ENCODE measurements at places on chromosomes 12 and 14.

- no peak for DNase-seq
Observed at GRCh38 chr14:64676410-64677008, 27.7 kb upstream of the PLEKHG3 start.

- no peak for DNase-seq
Observed at GRCh38 chr14:102824832-102825231, 47.6 kb downstream of the TRAF3 start.

DNA sequence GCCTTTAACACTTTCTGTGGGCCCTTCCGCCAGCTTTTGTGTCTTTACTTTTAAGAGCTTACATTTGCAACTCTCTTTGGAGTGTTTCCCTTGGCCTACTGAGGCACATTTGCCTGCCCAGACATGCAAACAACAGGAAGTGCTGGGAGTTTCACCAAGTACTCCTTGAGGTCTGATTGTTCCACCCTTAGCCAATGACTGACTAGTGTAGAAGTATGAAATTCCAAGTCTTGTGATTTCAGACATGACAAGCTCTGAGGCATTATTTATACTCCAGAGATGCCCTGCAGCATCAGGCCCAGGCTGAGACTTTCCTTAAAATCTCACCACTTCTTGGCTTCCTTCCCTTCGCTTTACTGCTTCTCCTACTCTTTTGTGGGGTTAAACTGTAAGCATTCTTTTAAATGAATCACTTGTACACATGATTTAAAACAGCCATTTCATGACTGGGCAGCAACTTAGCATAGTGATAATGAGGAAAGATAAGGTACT is 174.1 kb downstream of the SLC6A15 start:
- DNase-seq = no peak

DNA sequence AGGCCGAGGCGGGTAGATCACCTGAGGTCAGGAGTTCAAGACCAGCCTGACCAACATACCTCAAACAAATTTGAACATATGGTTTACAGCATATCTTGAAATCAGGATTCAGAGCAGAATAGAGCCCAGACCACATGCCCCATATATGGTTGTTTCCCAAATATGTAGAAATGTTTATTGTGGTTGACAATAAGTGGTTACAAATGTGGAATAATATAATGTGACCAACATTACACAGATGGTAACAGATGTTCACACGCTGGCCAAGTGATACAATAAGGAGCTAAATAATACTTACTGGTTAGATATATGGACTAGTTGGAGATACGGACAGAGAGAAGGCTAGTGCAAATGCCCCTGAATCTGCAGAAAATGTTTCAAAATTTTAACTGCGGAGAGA is 85.3 kb downstream of the MAPKAPK5 start:
- DNase-seq = no peak

- DNase-seq = no peak
Observed at GRCh38 chr12:125503128-125503527, 437.9 kb downstream of the AACS start.

DNA sequence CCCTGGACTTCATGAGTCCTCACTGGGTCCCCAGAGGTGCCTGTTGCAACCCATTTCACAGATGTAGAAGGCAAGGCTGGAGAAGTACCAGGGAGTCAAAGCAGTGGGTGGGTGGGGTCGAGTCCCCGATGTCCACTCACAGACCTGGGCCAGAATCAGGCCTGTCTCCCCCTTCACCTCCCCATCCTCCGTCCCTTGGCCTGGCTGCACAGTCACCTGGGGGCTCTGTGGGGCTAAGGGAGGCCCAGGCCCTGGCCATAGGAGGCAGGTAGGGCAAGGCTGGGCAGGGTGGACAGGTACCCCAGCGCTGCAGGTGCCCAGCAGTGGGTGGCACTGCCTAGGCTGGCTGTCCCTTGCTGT is 29.5 kb downstream of the RTL1 start:
- DNase-seq = no peak

DNA sequence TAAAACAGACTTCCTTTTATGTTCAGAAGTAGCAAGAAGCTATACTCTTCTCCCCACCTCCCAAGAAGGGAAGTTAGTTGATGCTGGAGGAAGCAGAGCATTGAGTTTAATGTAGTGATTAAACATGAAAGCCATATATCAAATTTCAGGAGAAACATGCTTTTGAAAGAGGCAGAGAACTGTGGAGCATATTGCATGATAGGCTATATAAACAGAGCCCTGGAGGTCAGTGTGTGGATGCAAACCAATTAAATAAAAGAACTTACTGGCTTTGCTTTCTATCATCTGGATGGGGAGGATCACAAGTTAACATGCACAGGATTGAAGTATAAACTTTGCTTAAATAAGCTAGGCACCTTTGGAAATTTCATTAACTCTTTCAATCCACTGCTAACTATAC is 94.1 kb downstream of the MSRB3 start:
- no peak for DNase-seq

DNA sequence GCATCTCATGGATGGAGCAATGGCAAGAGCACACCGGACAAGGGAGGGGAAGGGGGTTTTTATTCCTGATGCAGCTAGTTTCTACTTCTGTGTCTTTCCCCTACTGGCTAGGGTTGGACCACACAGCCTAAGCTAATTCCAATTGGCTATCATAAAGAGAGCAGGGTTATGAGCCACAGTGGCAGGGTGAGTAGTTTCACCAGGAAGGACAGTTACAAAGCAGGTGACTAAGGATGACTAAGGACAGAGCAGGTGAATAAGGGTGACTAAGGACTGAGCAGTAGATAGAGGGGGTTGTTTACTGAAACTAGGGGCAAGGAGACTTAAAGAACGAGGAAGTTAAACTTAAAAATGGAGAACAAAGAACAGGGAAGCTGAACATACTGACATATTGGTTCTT is 321.4 kb upstream of the SEL1L start:
- DNase-seq = no peak

DNA sequence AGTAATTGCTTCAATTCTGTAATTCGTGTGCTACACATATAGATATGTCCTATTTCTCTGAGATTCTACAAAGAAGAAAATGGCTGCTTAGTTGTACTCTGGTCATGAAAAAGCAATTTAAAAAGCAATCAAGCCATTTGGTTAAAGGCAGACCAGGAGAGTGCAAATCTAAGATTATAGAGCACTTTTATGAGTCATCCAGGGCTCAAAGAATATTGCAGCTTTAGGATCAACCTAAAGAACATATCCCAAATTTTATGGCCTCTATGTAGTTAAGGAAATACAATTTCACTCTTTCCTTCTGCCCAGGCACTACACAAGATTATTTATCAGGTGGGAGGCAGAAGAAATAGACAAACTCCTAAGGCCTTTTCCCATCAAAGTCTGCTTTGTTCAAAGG is 332.8 kb downstream of the SEC23A start:
- DNase-seq = no peak

DNA sequence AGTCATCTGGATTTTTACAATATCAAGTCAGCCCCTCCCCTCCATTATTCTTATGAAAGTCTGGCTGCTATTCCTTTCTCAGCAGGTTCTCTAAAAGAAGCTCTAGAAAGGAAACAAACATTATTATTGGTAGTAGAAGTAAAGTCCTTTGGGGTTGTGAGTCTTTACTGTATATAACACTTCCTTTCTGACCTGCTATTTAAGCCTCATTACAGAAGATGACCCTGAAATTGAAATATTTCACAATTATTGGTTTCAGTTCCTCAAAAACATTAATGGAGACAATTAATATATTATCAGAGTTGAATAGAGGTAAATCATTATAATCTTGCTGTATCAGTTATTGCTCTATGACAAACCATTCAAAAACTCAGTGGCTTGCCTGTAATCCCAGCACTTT is 19.3 kb downstream of the PLEKHA5 start:
- no peak for DNase-seq

GRCh38 chr14:75339059-75339458 is 60.4 kb downstream of the FOS start:
- DNase-seq = no peak

- no peak for DNase-seq
Observed at GRCh38 chr12:97936165-97936564, 473.6 kb downstream of the RMST start.

DNA sequence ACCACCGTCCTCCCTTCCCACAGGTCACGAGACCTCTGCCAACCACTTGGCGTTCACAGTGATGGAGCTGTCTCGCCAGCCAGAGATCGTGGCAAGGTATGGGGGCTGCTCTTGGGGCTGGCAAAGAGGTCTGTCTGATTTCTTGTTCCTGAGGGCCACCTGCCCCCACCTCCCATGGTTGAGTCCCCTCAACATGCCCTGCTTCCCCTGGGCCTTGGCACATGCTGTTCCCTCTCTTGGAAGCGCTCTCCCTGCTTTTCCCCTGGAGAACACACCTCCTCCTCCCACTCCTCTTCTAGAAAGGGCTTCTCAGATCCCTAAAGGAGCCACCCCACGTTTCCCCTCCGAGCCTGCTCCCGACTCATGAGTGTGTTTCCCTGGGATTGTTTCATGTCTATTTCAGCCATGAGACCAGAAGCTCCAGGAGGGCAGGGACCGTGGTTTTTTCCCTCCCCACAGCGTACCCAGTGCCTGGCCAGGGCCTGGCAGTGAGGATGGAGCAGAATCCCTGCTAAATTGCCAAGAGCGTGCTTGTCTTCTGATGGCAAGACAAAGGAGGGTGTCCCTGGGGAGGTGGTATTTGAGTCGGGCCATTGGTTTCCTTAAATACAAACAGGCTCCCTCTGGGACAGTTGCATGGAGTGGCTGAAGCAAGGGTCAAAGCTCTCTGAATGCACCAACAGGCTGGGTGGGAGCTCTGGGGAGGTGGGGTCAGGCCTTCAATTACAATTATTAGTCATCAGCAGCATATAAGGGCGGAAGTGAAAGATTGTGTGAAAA is 34.1 kb downstream of the CYP46A1 start:
- no peak for DNase-seq

GRCh38 chr14:98489115-98489514 is 782.9 kb downstream of the BCL11B start:
- DNase-seq = no peak

- peak; percentile 70 for DNase-seq
Observed at GRCh38 chr12:452667-453210, 7.0 kb upstream of the B4GALNT3 start.

- DNase-seq = no peak
Observed at GRCh38 chr12:12946686-12947355, 5.1 kb downstream of the GPRC5D start.

DNA sequence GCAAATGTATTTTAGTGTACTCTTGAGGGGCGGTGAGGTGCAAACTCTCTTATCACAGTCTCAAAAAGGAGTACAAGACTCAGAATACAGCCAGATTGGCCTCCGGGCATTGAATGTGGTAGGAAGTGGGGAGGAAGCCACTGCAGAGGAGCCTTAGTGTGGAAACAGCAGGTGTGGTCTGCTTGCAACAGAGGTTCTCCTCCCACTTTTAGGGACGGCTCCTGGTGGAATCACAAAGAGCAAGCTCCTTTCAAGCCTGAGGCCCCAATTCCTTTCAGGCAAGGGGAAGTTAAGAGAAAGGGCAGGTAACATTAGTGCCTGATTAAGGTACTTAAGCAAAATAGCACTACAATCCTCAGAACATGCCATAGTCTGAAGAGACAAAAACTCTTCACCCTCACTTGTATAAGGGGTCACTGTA is 23.7 kb upstream of the SLC2A3 start:
- DNase-seq = no peak

DNA sequence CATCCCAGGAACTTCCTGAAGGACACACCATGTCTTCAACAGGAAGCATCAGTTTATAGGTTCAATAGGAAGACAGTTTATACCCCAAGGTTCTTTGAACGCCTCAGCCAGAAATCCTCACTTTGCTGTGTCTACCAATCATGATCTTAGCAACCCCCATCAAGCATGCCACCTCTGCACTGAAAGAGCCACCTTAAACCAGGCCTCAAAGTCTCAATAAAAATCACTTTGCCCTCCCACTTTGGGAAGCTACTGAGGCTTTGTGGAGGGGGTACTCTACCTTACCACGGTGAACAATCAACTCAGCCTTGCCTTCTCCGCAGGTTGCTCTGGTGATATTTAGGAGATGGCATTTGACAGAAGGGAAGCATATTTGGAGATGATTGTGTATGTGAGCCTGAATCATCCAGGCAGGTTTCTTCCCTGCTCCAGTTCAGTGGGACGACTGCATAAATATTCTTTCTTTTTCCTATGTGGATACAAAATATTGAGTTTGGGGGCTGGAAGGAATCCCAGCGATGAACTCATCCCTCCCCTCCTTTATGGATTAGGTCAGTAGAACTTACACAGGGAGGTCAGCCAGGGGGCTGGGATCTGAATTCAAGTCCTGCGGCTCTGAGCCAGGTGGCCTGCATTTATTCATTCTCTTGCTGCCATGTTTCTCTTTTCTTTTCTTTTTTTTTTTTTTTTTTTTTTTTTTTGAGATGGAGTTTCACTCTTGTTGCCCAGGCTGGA is 42.8 kb upstream of the VASH1 start:
- no peak for DNase-seq

DNA sequence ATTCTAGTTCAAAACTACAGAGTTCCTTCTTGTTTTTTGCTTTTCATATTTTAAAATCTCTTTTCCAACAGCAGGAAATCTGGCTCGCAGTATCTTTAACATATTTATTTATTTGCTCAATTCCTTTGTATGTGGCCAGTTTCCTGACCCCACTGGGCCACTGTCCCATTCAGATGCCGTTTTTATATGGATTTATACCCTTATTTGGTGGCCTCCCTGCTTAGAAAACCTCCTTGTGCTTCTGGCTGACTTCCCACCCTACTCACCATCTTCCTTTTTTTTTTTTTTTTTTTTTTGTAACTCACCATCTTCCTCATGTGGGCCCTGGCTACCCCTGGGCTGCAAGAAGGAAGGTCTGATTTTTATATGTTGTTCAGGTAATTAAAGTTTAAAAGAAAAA is 53.9 kb downstream of the TTLL5 start:
- no peak for DNase-seq

DNA sequence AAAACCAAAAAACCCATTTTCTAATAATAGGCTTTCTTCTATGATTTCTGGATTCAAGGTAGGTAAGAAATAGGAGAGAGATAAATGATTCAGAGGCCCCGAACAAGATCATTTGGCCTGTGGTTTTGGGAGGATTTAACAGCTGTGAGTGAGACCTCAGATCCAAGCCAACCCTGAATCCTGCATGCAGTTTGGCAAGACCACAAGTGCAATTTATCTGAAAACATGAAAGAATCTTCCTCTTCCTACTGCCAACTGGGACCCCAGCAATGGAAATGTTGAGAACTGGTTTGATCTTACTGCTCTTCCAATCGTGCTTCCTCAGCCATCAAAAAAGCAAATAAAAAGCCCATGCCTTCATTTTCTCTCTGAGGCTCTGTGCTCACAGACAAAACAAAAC is 519.7 kb upstream of the TBX3 start:
- DNase-seq = no peak

- no peak for DNase-seq
Observed at GRCh38 chr14:46091819-46092218, 559.8 kb downstream of the RPL10L start.

DNA sequence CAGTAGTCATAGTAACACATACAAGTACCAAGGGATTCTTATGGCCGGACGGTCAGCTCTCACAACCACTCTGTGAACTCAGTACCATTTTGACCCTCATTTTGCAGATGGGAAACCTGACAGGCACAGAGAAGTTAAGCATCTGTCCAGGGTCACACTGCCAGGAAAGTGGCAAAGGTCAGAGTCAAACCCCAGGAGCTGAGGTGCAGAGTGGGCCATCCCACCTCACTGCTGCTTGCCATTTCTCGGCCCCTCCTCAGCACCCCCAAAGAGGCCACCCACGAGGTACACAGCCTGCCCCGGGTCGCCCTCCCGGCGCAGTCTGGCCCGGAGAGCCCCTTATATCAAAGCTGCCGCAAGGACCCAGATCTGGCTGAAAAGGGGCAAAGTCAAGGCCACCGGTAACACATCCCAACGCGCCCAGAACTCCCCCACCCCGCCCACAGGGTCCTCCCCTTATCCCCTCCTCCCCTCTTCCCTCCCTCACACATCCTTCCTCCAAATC is 1.7 kb downstream of the NCOR2 start:
- DNase-seq = no peak

All from stimulated activated CD4-positive, alpha-beta T cell treated with anti-CD3 and anti-CD28 coated beads, Interleukin-15, amount 100 ng/mL, for 48 hours (primary cell).